Urothelium cell line (cell line): ENCODE measurements at places on chromosomes 12 and 14.

DNA sequence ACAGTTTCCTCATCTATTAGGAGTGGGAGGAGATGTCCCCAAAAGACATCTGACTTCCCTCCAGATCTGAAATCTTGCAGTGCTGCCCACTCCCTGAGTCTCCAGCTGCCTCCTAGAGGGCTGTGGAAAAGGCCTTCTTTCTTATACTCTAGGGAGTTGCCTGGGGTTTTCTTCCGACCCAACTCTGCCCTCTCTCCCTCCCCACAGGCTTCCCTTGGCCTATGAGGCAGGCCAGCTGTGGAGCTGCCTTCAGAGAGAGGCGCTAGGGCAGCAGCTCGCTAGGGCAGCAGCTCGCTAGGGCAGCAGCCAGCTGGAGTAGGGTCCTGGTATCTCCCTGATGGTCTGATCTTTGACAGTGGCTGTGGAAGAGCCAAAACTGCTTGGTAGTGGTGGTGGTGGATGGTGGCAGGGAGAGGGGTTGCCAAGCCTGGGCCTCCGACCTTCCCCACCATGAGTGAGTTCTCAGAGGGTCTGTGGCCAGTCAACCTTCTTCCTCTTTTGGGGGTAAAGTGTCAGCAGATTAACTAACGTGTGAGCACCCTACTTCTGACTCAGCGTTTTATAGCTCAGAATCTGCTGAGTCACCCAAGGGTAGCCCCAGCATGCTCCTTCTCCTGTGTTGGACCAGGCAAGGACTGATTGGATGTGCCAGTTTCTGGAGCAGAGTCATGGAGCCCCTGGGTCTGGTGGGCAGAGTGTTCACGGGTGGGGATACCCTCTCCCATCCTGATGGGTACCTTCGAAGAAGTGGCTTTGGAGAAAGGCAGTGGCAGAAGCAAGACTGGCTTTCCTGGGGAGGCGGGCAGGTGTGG lies 2.3 kb downstream of the SLC48A1 start:
- DNase-seq = no peak

- no peak for DNase-seq
Observed at GRCh38 chr14:71309756-71310155, 402.5 kb downstream of the PCNX1 start.

- no peak for DNase-seq
Observed at GRCh38 chr12:120377611-120378010, 8.6 kb upstream of the MSI1 start.

GRCh38 chr12:18589316-18589715 lies 148.5 kb downstream of the PLCZ1 start:
- DNase-seq = no peak

DNA sequence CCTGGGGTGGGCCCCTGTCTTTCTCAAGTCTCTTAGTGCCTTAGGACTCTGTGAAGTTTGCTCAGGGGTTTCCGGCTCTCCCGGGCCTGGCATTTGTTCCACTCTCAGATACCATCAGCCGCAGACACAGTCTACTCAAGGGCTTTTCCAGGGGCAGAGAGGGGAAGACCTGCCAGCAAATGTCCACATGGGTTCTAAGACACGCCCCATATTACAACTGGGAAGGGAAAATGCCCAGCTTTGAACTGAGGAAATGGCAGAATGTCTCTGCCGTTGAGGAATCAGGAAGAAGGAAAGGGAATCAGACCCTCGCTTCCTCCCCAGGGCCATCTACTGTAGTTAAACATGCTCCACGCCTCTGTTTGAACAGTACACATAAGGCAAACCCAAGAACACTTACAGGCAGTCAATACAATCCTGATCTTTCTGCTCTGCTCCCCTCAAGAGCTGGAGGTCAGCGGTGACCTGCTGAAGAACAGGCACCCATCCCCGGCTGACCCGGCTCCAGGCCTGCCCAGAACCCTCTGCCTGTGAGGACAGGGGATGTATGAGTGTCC lies 7.9 kb downstream of the CCDC85C start:
- DNase-seq = no peak

- no peak for DNase-seq
Observed at GRCh38 chr12:115394496-115395220, 710.7 kb upstream of the TBX3 start.

DNA sequence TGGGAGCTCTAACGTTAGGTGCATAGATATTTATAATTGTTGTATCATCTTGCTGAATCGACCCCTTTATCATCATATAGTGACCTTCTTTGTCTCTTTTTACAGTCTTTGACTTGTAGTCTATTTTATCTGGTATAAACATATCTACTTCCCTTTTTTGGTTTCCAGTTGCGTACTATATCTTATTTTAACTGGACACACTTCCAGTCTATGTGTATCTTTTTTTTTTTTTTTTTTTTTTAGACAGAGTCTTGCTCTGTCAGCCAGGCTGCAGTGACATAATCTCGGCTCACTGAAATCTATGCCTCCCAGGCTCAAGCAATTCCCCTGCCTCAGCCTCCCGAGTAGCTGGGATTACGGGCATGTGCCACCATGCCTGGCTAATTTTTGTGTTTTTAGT lies 41.9 kb upstream of the ZFP36L1 start:
- no peak for DNase-seq
